Tibial nerve (tissue), 4 donors: ENCODE measurements at places on chromosomes 5 and 9. TPM values are rescaled to one million over a fixed set of nuclear protein-coding genes. Genes with fewer than 3 reads are reported as not detected.

- DNase-seq: no peak
Measured at GRCh38 chr5:19782566-19782965, 205.4 kb downstream of the CDH18 start.

GRCh38 chr9:72473474-72474261 is 47.7 kb upstream of the TMC1 start:
- DNase-seq: no peak

- DNase-seq: no peak
Measured at GRCh38 chr9:97703437-97704344, 6.6 kb upstream of the XPA start.

Gene ANKRD31
- 1.5 TPM for total RNA-seq

GRCh38 chr9:111659691-111660090 is 1.7 kb upstream of the GNG10 start:
- no peak for DNase-seq

DNA sequence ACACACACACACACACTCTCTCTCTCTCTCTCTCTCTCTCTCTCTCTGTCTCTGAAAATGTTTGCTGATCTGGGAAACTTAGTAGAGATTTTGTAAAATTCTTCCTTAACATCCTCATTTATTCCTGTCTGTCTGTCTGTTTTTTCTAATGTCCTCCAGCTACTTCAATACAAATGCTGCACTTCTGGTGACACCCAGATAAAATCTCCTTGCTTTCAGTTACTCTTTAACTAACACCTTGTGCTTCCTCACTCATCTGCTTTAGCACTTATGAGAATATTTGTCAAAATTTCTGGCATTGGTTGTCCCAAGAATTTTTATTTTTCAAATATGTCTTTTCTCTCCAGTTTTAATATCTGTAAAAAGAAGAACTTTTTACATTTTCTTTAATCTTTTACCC is 35.0 kb upstream of the ARRDC3 start:
- no peak for DNase-seq

DNA sequence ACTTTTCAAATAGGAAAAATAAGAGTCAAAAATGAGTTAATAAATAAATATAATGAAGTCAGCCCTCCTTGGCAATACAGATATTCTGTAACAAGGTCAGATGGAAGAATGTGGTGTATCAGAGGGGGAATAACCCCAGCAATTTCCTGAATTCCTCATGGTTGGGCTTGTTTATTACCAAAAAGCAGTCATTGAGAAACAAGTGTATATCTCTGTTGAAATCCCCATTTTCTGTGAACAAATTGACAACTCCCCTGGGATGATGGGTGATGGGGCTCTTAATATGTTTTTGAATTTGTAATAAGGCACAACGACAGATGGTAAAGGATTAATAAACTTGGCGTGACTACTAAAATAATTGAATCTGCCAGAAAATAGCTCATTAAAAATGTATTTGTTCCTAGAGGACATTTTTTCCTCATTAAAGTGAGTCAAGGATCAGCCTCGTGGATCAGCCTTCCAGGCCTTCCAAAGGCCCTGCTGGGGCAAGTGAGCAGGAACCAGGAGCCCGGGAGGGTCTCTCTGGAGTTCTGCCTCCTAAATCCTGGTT is 34.2 kb downstream of the THBS4 start:
- DNase-seq: no peak

GRCh38 chr5:72107131-72107900 is at the start of gene MAP1B:
TSS of gene MAP1B (plus strand) at chr5:72107475. CDS start at chr5:72107532, 57 bp downstream.
- DNase-seq: peak; percentile 47

DNA sequence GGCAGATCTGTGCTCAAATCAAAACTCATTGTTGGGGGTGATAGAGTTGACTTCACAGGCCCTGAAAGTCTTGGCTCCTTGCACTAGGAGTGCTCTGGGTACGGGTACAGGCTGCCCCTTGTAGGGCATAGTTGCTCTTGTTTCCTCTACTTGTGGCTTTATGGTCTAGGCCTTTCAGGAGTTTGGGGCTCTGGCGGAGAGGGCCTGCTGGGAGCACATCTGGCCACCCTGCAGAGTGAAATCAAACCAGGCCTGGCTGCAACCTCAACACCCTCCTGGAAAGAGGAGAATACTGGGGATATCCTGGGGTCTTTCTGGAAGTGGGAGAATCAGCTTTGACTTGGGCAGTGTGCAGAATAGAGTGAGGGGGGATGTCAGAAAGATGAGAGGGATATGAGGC is 1.5 kb downstream of the TGFBI start:
- no peak for DNase-seq

DNA sequence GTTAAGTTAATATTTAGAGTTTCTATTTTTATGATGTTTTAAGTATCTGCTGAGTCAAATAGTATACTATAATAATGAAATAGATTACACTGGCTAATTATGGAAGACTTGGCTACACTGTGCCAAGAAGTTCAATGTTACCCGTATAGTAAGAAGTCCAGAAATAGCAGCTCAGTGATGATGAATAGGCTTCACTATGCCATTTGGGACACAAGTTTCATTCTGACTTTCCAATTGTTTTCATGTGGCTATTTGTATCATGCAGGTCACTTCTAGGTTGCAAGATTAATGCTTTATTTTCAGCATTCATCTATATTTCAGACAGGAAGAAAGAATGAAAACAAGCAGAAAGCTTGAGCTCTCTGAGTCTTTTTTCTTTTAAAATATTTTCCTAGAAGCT is 194.5 kb upstream of the RIOK2 start:
- DNase-seq: no peak

Gene SPOCK1
- 103 TPM for total RNA-seq

Gene GRM6
- total RNA-seq: not detected

DNA sequence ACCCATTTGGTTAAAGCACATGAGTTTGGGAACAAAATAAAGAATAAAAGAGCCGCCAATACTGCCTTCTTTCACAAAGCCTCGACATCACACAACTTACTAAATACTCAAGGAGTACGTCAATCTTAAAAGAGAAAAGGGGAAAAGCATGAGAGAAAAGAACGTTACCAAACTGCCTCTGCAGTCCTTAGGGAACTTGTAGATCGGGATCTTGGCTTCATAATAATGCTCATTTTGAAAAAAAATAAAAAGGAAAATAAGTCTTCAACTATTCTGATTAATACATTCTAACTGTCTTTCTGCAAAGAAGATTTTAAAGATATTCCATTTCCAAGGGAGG is 618.4 kb downstream of the PDE4D start:
- no peak for DNase-seq
